SK-MEL-5 (cell line): ENCODE measurements at places on chromosomes 1 and 21. TPM values are rescaled to one million over a fixed set of nuclear protein-coding genes. Genes with fewer than 3 reads are reported as not detected.

TSACC gene
- 1.3 and 3.0 TPM in 2 replicates for total RNA-seq

NEGR1 gene
- not detected in 2 replicates for total RNA-seq

SPATA17 gene
- 0.85 and 1.5 TPM in 2 replicates for total RNA-seq

RPS8 gene
- 2,103 and 2,284 TPM in 2 replicates for total RNA-seq

LRP8 gene
- total RNA-seq: 25.6 and 28.6 TPM in 2 replicates

S100A16 gene
- total RNA-seq: 36.5 and 37.8 TPM in 2 replicates

GNAT2 gene
- 0.11 and 0.18 TPM in 2 replicates for total RNA-seq

FAM177B gene
- not detected in 2 replicates for total RNA-seq

TCHH gene
- total RNA-seq: 0.05 and 0.27 TPM in 2 replicates

WNT9A gene
- total RNA-seq: not detected in 2 replicates

NR1I3 gene
- not detected in 2 replicates for total RNA-seq

OLIG2 gene
- total RNA-seq: 24.4 and 25.8 TPM in 2 replicates

CFAP74 gene
- not detected in 2 replicates for total RNA-seq
